GOT3 (cell line): ENCODE measurements at places on chromosomes 7 and 10.

DNA sequence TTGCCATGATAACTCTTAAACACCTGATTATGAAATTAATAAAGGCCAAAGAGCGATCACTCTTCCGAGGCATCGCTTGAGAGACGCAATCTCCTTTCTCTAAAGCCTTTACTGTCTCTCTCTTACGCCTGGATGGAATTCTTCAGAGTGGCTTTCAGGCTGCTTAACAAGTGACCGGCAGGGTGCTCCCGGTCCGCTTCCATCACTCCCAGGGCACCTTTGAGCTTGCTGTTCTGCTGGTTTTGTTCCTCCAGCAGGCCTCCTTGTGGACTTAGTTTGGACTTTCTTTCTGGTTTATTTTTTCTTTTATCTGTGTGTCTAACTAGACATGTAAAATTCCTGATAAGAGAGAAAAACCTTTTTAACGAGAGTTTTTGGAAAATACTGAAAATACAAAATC, 60.9 kb downstream of the MRPL32 start:
- DNase-seq: no peak

DNA sequence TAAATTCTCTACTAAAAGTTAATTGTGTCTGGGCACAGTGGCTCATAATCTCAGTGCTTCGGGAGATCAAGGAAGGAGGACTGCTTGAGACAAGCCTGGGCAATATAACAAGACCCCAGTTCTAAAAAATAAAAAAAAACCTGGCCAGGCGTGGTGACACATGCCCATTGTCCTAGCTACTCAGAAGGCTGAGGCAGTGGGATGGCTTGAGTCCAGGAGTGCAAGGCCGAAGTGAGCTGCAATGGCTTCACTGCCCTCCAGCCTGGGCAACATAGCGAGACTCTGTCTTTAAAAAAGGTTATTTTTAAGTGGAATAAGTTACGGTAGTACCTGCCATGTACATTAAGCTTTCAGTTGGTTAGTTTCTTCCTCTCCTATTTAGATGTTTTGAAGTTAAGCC, 28.9 kb downstream of the CDK14 start:
- DNase-seq: no peak

DNA sequence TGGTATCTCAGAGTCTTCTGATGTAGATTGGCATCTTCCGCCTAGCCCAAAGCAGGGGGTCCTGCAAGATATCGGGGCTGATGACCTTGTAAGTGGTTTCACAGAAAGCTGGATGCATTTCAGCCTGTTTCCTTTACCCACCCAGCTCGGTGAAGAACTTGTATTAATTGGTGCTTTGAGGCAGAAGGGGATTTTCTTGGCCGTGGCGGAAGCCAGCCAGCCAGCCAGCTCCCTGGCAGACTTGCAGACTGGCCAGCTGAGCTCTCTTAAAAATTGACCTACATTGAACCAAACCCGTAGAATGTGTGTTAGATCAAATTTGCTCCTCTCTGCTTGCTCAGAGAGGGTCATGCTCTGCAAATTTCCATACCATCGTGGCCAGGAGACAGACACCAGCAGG, 218.4 kb downstream of the ADAM12 start:
- DNase-seq: no peak

GRCh38 chr10:64515970-64516699, 994.9 kb downstream of the REEP3 start:
- DNase-seq: no peak

- no peak for DNase-seq
These were observed 11.0 kb downstream of the POT1 start for GRCh38 chr7:124918662-124919061.

GRCh38 chr10:67630904-67631303, 65.1 kb downstream of the CTNNA3 start:
- no peak for DNase-seq

DNA sequence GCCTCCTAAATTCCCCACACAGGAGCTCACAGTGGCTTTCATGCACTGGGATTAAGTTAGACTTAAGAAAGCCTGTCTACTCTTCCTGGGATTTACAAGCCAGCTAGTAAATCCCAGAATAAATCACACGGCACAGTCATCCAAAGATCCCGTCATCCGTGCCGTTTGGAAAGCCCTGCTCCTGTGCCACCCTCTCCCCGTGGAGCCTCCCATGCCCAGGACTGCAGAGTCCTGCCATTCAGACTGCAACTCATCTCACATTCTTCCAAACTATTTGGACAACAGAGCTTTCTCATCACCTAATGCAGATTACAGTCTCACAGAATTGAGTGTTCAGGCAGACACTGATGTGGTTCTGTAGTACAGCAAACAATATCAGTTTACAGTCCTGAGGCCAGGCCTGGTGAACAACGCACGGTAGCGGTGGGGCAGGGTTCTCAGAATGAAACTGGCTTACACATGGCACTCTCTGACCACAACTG, 166.5 kb downstream of the EGFR start:
- DNase-seq: no peak

DNA sequence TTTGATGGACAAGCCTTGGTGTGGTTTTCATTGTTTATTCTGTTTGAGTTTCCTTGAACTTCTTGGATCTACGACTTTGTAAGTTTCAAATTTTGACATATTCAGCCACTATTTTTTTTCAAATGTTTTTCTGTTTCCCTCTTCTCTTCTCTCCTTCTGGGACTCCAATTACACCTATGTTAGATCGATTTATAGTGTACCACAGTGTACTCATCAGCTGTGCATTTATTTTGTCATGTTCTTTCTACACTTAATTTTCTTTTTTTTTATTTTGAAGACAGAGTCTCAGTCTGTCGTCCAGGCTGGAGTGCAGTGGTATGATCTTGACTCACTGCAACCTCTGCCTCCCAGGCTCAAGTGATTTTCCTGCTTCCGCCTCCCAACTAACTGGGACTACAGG, 16.2 kb downstream of the OLAH start:
- no peak for DNase-seq

- DNase-seq: no peak
These were observed 18.3 kb upstream of the ELN start for GRCh38 chr7:74009719-74010118.

DNA sequence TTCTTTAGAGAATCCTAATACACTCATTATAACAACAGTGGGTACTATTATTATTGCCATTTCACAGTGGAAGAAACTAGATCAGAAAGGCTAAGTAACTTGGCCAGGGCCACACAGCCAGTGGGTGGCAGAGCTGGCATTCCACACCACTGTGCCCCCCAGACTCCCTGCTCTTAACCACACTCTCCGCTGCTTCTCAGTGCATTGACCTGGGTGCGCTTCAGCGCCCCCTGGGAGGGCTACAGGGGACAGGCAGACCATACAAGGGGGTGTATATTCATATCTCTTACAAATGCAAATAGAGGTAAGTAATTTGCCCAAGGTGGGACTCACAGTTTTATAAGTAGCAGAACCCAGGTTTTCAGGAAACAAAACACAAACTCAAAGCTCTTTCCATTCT, 77.0 kb upstream of the NMT2 start:
- DNase-seq: no peak

DNA sequence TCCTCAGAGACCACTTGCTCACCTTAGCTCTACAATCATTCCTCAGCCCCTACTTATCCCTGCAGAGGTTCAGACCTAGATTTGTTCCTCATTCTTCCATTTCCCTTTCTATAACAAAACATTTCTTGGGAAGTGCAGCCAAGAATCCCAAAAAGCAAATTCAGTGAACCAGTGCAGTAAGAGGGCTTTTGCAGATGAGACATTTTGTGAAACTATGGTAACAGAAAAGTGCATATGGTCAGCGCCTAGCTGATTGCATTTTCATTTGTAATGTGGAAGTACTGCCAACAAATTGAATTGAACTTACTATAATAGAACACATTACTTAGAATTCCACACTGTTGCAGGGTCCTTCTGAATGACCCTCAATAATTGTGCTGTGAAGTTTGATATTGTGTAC, 18.6 kb downstream of the AGMO start:
- no peak for DNase-seq

GRCh38 chr7:83856094-83856493, 207.2 kb upstream of the SEMA3E start:
- no peak for DNase-seq

GRCh38 chr7:27316311-27316710, 73.7 kb downstream of the EVX1 start:
- no peak for DNase-seq

- DNase-seq: no peak
These were observed 70.4 kb downstream of the VTI1A start for GRCh38 chr10:112517451-112517862.

DNA sequence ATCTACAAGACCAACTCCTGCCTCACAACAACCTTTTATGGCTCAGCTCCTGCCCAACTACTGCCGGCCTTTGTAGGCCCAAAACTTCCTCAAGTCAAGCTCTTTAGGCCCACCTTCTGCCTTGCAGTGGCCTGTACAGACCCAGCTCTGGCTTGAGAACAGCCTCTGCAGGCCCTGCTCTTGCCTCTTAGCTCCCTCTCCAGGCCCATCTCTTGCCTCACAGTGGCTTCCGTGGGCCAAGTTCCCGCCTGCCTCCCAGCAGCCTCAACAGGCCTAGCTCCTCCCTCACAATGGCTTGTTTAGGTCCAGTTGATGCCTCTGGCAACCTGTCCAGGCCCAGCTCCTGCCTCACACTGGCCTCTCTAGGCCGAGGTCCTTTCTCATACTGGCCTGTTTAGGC, 32.4 kb upstream of the VKORC1L1 start:
- no peak for DNase-seq

GRCh38 chr10:35409094-35409582, 72.8 kb downstream of the CCNY start:
- no peak for DNase-seq

DNA sequence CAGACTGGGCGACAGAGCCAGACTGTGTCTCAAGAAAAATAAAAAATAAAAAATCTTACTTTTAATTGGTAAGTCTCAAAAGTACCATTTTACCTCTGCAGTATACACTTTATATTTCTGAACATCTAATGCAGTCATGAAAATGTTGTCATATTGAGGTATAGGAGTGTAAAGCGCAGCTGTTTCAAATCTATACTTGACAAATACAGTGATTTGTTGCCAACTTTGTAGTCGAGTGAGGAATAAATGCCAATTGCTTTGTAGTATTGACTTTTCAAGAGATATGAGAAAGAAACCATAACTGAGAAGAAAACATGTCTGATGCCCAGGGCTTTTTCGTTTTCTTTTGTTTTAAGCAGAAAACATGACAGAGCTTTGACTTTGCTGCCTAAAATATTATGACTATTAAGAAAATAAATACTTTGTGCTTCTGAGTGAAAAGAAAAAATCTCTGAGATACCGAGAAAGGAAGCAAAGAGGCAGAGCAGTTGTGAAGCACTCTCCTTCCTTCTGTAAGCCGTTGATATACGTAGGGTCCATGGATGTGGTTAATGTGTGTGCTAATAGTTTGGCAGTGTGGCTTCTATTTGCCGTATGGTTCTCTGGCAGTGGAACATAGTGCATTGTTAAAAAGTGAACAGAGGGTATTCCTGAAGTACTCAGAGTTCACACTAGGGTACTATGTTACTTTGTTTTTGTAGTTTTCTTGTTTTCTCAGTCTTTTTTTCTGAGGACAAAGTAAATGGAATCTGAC, 38.2 kb downstream of the AVL9 start:
- no peak for DNase-seq

- no peak for DNase-seq
These were observed 16.2 kb downstream of the GHITM start for GRCh38 chr10:84155521-84155920.

- DNase-seq: no peak
These were observed 27.2 kb downstream of the CCM2 start for GRCh38 chr7:45026984-45027773.

DNA sequence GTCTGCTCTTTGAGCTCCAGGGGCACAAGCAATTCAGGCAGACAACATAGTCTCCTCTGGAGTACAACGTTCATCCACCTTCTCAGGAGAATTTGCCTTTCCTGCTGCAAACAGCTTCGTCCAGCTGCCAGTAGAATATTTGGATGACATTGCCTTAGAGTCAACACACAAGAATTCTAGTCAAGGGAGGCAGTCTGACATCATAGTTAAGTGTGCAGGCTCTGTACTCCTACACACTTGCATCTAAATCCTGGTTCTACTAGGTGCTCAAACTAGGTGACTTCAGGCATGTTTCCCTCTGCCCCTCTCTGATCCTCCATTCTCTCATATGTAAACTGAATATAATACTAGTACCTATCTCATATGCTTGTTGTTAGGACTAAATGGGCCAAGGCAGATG, 314.8 kb downstream of the HPSE2 start:
- no peak for DNase-seq

DNA sequence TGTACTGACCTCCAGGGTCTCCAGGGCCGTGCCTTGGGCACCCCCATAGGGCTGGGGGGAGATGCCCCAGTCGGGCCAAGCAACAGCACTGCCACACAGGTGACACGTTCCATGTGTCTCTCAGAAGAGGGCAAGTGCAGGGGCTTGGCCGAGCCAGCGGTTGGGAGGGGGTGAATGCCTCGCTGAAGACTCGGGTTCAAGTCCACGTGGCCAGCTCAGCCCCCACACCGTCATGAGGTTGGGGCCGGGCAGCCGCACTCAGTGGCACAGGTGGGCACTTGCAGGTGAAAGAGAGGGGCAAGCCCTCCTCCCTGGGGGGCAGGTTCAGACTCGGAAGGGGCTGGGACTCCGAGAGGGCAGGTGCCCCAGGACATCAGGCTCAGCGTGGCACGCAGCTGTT, 153.8 kb downstream of the MAD1L1 start:
- DNase-seq: no peak

DNA sequence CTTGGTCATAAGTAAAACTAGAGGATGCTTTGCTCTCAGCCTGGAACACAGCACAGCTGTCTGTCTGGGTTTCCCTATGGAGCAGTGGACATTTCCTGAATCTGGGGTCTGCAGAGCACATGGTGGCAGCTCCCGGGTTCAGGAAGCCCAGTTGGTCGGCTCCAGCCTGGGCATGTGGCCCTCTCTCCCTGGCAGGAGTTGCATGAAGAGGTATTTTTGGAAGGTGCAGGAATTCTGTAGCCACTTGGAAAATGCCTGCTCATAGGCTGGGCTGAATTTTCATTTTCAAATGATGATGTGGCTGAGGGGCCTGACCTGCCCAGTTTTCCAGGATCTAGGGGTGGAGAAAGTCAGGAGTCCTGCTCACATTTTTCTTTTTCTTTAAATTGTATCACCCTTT, 6.7 kb upstream of the TPST1 start:
- DNase-seq: no peak

DNA sequence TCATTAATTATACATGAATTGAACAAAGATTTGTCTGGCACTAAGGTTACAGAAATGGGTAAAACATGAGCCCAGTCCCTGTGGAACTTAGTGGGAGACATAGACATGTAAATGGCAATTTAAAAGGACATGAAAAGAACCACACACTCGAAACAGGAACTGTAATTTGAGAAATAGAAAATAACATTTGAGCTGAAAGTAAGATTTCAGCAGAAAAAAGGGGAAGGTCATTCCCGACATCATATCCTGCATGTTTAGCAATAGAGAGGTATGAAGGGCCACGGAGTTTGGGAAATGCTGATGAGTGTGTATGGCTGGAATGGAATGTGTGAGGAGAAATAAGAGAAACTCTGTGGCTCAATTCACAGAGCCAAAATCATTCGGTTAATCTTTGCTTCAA, 175.4 kb upstream of the AHR start:
- DNase-seq: no peak
